ENCODE measurements at places on chromosomes 4 and X. TPM values are rescaled to one million over a fixed set of nuclear protein-coding genes. Genes with fewer than 3 reads are reported as not detected.

Gene SULT1B1
- total RNA-seq, result 0.20 TPM

Gene PARM1
- total RNA-seq, result not detected

Gene FBXW7
- total RNA-seq, result 40.9 TPM

Gene GPR82
- total RNA-seq, result not detected

Gene MAGEA9B
- 0.07 TPM for total RNA-seq

Gene NUDT11
- not detected for total RNA-seq

Gene PAGE2
- not detected for total RNA-seq

Gene PRKG2
- total RNA-seq, result not detected

DNA sequence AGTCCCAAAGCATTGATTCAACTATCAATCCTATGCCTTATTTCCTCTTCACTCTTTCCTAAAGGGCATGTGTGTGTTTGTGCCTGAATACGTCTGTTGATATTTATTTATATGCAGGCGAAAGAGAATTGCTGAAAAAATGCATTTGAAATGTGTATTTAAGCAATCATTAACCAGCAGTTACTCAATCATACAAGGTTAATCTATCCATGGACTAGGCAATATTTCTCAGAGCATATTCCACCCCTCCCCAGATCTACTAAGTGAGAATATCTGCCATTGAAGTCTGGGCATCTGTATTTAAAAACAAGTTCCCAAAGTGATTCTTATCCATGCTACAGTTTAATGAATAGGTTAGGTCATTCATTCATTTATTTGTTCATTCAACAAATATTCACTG is 113.6 kb downstream of the RASGEF1B start:
- no peak overlapping the region for H3K27ac ChIP-seq
- H3K4me1 ChIP-seq, result no peaks in the 10 kb centered on the region
- no peak for DNase-seq
- H3K36me3 ChIP-seq, result no peaks in the 10 kb centered on the region
- H3K4me3 ChIP-seq, result no peak overlapping the region
- no peaks in the 10 kb centered on the region for H3K27me3 ChIP-seq

- H3K4me3 ChIP-seq, result no peak overlapping the region
- no peak overlapping the region for H3K27ac ChIP-seq
- H3K4me1 ChIP-seq, result no peaks in the 10 kb centered on the region
- DNase-seq, result no peak
- H3K36me3 ChIP-seq, result no peaks in the 10 kb centered on the region
Observed at GRCh38 chrX:112067601-112068000, 15.0 kb downstream of the TRPC5 start.

DNA sequence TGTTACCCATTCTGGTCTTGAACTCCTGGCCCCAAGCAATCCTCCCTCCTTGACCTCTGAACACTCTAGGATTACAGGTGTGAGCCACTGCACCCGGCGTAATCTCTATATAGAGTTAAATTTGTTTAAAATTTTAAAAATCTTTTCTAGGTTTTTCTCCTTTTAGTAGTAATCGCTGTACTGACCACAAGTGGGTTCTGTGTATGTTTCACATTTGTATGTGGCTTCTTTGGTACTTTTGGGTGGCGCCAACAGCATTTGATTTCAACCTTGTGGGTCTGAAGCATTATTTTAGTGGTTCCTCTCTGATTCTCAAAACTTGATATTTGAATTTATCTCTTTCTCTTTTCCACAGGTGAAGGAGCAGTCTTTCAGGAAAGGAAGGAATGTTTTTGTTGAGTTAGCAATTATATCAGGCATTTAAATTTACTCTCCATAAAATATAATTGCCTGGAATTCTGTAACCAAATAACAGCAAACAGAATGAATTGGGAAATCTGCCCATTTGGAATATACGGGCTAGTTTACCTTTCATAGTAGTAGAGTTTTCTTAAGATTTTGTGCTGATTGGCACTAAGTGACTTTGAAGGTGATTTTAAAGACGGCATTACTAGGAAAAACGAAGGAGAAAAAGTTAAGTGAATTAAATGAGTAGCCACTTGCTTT is 29.5 kb downstream of the ARHGAP10 start:
- no peaks in the 10 kb centered on the region for H3K36me3 ChIP-seq
- no peaks in the 10 kb centered on the region for H3K4me1 ChIP-seq
- no peak overlapping the region for H3K27ac ChIP-seq
- H3K27me3 ChIP-seq, result no peaks in the 10 kb centered on the region
- no peak for DNase-seq

DNA sequence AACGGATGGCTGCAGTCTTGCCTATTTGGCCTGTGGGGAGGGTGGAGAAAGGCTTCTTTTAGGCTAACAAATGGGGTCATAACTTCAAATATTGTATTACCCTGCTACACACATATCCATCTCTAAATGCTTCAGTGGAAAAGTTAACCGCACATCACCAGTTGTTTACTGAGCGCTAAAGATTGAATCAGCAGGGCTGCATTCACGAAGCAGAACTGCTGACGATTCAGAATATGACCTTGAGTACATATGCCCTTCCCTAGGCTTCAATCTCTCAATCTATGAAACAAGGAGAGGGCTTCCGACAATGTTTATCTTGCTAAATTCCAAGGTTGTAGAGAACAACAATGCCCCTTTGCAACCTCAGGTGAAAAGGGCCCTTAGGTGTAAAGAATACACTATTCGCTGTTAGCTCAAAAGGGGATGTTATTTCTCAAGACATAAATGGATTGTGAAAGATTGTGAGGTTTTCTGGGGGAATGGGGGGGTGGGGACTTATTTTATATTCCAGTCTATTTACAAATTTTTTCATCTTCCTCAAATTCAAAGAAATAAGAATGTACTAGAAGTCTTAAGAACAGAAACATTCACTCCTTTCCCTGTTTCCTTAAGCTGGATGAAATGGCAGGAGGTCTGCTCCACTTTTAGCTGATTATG is 2.6 kb upstream of the ATP6AP2 start:
- no peak overlapping the region for H3K4me3 ChIP-seq
- H3K4me1 ChIP-seq, result peaks cover 46% of the 10 kb centered on the region
- peak; percentile 40 for DNase-seq
- H3K36me3 ChIP-seq, result no peaks in the 10 kb centered on the region
- no peak overlapping the region for H3K27ac ChIP-seq

DNA sequence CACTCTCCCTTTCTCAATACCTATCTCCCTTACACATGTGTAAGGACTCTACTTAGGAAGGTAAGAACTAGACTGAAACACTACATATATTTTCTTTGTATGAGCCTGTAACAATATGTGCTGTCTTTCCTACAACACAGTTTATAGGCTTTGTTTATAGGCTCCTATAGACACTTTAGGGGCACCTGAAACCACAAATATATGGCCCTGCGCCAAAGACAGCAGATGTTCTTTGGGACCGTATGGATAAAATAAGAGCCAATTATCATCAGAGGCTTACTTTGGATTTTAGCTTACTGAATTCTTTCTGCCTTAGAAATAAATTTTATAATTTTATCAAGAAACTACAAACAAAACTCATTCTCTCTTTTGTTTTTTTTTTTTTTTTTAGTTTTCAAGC is 16.6 kb upstream of the CXCL3 start:
- H3K4me3 ChIP-seq, result no peak overlapping the region
- no peak for DNase-seq
- H3K36me3 ChIP-seq, result no peaks in the 10 kb centered on the region
- H3K4me1 ChIP-seq, result no peaks in the 10 kb centered on the region
- no peak overlapping the region for H3K27ac ChIP-seq

GRCh38 chr4:22978656-22979055 is 285.9 kb downstream of the GBA3 start:
- no peak overlapping the region for H3K4me3 ChIP-seq
- no peaks in the 10 kb centered on the region for H3K27me3 ChIP-seq
- no peaks in the 10 kb centered on the region for H3K4me1 ChIP-seq

DNA sequence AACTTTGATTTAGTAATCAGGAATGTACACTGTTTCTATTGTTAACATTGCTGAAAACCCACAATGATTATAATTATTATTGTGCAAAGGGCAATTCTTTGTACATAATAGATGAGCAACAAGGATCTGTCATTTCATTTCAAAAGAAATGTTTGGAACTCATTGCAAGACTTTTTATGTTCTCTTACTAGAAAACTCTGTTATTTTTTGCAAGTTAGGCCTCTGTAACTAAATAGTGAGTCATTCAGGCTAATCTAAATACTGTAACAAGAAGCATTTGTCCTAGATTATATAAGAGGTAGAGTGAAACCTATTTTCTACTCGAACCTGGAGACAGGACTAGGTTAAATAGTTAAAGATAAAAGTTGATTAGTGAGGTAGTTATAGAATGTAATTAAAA is 93.2 kb upstream of the FAM47B start:
- H3K36me3 ChIP-seq, result no peaks in the 10 kb centered on the region
- DNase-seq, result no peak
- H3K4me3 ChIP-seq, result no peak overlapping the region
- H3K4me1 ChIP-seq, result no peaks in the 10 kb centered on the region
- no peaks in the 10 kb centered on the region for H3K27me3 ChIP-seq

DNA sequence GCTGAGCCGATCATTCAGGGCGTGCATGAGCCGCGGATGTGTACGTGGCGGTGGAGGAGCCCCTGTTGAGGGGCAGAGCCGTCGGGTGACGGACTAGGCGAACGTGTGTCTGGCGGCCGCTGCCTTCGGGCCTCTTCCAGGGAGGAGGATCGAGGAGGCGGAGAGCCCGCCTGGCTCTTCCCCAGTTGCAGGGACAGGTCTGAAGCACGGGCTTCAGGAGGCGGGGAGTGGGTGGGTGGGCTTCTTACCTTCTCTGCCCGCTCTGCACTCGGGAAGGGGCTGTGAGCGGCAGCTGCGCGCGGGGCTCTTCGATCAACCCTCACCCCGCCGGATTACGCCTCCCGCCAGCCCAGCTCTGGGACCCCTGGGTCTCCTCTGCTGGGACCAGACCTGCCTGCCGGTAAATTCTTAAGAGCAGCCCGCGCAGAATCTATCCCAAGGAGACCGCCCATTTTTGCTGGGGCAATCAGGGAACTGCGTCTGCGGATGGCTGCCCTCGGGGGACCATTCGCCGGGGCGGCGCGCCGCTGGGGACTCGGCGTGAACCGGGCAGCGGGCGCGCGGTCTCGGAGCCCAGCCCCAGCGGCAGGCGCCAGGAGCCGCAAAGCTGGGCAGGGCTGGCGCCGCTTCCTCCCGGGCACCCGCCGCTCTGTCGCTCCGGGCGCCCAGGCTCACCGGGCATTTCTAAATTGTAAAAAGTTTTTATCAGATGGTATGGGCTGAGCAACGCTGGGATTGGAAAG is 4.9 kb downstream of the PLAC8 start:
- peaks cover 4% of the 10 kb centered on the region for H3K36me3 ChIP-seq
- H3K27me3 ChIP-seq, result no peaks in the 10 kb centered on the region
- no peak overlapping the region for H3K27ac ChIP-seq
- peaks cover 27% of the 10 kb centered on the region for H3K4me1 ChIP-seq

DNA sequence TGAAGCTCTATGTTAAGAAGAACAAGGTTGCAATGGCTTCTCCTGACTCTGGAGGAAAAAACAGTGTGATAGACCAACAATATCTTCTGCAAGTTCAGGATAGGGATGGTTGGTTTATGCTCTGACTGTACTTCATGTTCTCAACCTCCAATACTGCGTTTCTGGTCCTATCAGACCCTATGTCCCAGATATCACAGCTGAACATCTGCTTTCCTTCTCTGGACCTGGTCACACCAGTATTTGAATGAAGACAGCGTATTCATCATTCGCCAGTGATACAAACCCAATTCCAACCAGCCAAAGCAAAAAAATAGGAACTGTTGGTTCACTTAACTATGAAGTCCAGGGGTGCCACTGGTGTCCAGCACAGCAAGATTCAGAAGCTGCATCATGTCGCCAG is 124.5 kb upstream of the KLF3 start:
- H3K27me3 ChIP-seq, result no peaks in the 10 kb centered on the region
- no peak for DNase-seq
- no peak overlapping the region for H3K27ac ChIP-seq
- H3K36me3 ChIP-seq, result no peaks in the 10 kb centered on the region

GRCh38 chrX:154485150-154486051 is 1.0 kb downstream of the UBL4A start:
- H3K36me3 ChIP-seq, result no peaks in the 10 kb centered on the region
- no peaks in the 10 kb centered on the region for H3K27me3 ChIP-seq
- no peak for DNase-seq
- H3K4me1 ChIP-seq, result peaks cover 27% of the 10 kb centered on the region

Measured in HepG2 (cell line).